ENCODE measurements at places on chromosomes 16 and 17.

GRCh38 chr17:69714669-69715068 lies 300.2 kb downstream of the MAP2K6 start:
- no peak for DNase-seq

- no peak for DNase-seq
Observed at GRCh38 chr16:68790130-68790761, 53.1 kb upstream of the TANGO6 start.

DNA sequence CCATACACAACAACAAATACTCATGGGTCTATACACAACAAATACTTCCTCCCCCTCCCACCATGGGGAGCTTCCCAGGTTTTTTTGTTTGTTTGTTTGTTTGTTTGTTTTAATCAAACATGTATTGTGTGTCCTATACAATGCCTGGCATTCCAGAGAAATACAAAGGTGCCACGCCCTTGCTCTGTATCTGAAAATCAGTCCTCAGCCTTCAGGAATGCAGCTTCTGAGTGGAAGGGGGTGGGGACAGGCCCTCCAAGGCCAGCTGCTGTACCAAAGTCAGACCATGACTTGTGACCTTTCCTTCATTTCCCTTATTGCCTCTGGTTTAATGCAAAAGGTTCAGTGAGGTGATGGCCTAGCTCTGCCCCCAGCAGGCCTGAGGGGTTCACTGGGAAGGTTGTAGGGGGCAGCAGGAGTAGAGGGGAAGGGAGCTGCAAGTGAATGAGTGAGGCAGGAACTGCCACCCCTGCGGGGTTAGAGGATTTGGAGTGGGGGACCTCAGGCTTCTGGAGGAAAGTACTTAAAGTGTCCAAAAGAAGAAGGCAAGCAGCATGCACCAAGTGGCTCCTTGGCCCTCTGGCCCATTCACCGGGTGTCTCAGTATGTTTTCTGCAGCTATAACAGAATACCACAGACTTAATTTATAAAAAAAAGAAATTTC lies 105.2 kb downstream of the CLEC16A start:
- DNase-seq: no peak

- DNase-seq: no peak
Observed at GRCh38 chr16:10935226-10935915, 6.9 kb downstream of the DEXI start.

- DNase-seq: no peak
Observed at GRCh38 chr17:77379832-77380231, 239.1 kb downstream of the SEC14L1 start.

GRCh38 chr16:10761373-10761772 lies 17.7 kb downstream of the NUBP1 start:
- DNase-seq: no peak

DNA sequence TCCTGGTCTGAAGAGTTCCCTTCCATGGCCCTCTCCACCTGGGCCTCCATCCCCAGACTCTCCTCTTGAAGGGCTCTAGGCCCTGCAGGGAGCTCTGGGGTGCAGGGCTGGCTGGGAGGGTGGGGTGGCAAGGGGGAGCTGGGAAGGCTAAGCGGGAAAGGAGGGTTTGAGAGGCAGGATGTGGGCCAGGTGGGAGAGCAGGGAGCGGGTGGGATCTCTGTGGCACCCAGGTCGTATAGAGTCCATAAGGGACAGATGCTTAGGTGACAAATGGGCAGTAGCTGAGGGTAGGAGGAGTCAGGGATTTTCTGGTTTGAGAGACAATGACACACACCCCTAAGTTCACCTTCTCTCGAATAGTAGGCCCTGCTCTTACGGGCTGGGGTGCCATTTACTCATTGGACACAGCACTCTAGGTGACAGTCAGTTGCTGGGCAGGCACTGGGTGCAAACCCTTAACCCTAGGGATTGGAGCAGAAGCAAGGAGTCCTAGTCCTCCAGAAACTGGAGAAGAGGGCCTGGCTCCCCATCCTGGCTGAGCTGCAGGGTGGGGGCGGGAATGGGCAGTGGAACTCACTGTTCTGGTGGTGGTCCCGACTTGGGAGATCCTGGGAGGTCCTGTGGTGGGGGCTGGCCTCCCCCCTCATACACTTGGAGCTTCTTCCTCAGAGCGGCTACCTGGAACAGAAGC lies 15.3 kb downstream of the KIF18B start:
- no peak for DNase-seq

GRCh38 chr16:10870137-10870776 lies 6.7 kb upstream of the CIITA start:
- no peak for DNase-seq

GRCh38 chr16:76265434-76266045 lies 11.7 kb upstream of the CNTNAP4 start:
- no peak for DNase-seq

DNA sequence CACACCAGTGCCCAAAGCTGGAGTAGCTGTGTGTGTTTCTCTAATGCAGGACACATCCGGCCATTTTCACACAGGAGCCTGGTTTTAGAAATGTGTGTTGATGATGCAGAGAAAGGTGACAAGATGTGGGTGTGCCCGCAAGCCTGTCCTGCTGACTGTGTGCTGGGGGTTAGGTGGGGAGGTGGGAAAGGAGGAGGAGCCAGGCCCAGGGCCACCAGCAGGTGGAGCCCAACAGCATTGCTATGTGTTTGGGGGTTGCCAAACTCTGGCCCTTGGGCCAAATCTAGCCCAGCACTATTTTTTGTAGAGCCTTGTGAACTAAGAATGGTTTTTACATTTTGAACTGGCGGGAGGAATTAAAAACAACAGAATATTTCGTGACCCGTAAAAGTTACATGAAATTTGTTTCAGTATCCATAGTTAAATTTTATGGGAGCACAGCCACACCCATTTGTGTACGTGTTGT lies 61.7 kb upstream of the LGALS9 start:
- DNase-seq: peak; percentile 17

GRCh38 chr17:16932156-16932555 lies 39.8 kb downstream of the TNFRSF13B start:
- DNase-seq: no peak

- DNase-seq: peak; percentile 76
Observed at GRCh38 chr17:38663125-38663751, 11.5 kb downstream of the EPOP start.

DNA sequence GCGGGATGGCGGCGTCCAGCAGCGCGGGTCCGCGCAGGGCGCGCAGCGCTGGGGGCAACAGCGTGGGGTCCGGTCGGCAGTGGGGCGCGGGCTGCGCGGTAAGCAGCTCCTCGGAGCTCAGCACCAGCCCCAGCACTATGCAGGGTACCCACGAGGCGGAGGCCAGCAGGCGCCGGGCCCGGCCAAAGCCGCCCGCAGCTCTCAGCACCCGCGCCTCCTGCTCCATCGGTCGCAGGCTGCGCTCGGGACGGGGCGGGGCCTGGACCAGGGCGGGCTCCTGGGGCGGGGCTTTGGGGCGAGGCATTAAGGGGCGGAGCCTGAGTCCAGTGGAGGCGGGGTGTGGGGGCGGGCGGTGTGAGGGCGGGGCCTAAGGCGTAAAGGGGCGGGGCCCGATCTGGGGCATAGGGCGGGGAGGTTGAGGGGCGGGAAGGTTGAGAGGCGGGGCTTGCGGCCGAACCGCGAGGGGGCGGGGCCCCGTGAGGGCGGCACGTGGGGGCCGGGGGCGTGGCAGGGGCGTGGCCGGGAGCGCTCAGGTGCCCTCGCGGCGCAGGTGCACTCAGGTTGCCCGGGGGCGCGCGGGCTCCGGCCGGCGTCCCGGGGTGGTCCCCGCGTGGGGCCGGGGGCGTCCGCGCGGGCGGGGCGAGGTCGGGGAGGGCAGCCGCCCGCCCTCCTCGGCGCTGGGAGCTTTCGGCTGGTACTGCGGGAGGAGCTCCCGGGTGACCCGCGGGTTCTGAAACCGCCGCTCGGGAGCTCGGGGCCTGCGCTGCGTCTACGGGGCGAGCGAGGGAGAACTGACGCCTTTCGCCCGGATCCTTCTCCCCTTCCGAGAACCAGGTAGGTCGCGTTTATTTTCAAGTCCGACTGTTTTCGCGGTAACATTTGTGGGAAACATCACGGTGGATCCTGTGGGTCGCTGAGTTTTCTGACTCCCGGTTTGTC lies 1.4 kb upstream of the SLC22A31 start:
- DNase-seq: no peak

- no peak for DNase-seq
Observed at GRCh38 chr17:76272541-76273444, 7.6 kb downstream of the UBALD2 start.

- DNase-seq: no peak
Observed at GRCh38 chr16:48081656-48082055, 74.1 kb downstream of the ABCC12 start.

DNA sequence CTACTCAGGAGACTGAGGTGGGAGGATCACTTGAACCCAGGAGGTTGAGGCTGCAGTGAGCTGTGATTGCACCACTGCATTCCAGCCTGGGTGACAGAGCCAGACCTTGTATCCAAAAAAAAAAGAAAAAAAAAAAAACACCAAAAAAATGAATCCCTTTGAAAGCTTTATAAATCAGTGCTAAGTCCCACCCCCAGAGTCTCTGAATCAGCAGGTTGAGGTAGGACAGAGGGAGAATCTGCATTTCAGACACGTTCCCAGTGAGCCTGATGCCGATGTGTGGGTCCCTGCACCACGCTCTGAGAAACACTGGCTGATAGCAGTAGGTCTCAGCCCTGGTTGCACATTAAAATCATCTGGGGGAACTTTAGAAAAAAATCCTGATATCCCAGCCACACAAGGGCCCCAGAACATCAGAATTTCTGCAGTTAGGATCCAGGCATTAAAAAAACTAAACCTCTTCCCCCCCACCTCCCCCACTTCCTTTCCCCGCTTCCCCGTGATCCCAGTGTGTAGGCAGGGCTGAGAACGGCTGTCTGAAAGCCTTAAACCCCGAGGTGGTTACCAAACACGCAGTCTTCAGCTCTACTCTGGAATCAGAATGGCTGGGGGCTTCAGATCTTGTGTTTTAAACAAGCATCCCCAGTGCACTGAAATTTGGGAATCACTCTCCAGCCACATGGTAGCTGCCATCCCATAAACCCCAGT lies 27.3 kb upstream of the GPRC5B start:
- DNase-seq: no peak

DNA sequence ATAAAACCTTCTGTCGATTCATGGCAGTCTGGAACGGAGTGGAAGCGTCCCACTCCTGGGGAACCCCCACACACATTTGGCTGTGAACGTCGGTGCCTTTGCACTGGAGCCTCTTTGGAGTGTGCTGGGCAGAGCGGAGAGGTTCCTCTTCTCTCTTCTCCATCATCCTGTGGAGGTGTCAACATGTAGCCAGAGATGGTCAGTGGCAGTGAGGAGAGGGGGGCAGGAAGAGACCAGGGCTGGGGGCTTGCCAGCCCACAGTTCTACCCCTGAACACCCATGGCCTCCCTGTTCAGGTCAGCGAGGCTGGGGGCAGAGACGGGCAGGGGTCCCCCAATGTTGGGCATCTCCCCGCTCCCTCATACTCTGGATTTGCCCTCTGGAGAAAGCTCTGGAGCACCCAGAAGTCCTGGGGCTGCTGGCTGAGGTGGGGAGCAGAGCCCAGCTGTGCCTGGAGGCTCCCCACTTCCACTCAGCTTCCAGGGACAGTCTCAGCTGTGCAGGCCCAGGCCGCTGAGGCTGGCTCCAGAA lies 223.7 kb downstream of the SEC14L1 start:
- no peak for DNase-seq

DNA sequence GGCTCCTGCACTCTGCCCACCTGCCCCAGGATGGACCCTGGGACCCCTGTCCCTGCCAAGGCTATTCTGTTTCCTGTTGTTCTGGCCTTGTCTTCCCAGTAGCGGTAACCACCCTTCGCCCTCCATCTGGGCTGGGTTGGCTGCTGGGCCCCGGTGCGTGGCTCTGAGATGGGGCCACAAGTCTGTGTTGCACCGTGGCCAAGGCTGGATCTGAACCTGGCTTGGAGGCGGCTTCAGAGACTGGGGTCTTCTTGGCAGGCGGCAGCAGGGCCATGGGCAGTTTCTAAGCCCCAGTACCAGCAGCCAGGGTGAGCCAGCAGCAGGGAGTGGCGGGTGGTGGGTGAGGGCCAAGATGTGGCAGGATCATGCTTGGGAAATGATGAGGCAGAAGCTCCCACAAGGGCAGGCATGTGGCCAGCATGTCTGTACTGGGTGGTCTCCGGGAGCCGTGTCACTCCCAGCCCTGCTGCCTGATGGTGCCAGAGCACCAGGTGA lies 12.6 kb downstream of the MAP2K3 start:
- DNase-seq: no peak

DNA sequence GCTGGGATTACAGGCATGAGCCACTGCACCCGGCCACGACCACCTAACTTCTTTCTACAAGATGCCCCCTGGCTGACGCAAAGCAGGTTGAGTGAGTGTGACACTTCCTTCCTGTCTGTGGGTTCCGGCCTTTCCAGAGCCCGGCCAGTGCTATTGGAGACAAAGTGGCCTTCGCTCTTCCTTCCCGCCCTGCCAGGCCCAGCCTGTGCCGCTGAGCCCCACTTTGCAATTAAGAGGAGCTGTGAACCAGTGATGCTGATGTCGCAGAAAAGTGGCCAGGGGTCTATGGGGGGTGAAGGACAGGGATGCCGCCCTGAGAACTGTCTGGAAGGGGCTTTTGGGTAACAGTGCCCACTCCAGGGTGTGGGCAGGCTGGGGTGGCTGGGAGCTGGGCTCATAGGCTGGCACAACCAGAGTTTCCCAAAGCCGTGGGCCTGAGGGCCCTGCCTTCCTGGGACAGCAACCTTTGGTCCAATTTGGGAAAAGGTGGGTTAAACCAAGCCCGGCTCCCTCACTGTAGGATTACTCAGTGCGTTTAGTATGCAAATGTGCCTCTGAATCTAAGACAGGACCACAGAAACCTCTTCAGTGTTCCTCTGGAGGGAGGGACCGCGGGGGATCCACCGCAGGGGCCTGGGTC lies 174.9 kb downstream of the SEC14L1 start:
- no peak for DNase-seq

GRCh38 chr17:17440938-17441675 lies 35.7 kb upstream of the MED9 start:
- no peak for DNase-seq

GRCh38 chr17:697682-698081 lies 17.0 kb downstream of the VPS53 start:
- DNase-seq: no peak

DNA sequence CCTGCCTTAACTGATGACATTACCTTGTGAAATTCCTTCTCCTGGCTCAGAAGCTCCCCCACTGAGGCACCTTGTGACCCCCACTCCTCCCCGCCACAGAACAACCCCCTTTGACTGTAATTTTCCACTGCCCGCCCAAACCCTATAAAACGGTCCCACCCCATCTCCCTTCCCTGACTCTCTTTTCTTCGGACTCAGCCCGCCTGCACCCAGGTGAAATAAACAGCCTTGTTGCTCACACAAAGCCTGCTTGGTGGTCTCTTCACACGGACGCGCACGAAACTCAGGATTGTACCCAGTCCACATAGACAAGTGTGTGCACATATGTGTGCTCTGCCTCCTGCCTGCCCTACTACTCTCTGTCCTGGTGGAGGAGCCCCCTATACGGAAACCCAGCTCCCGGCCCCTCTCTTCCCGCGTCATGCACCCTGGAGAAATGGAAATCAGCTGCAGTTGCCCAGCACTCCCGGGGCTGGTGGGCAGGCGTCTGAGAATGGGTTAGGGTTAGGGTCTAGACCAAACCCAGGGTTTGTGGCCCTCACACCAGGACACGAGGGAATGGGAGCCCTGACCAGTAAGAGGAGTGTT lies 2.4 kb upstream of the RHBDF1 start:
- DNase-seq: no peak

- DNase-seq: no peak
Observed at GRCh38 chr16:11736903-11737302, 5.8 kb downstream of the TXNDC11 start.

Data from midbrain (tissue), 1 donor.